Activated CD4-positive, alpha-beta T cell treated with anti-CD3 and anti-CD28 coated beads, Interleukin-2, Interleukin-6, amounts not matched to agents 100 ng/mL and 50 ng/mL, durations not matched to agents 16 hours and 8 hours (primary cell): ENCODE measurements at places on chromosomes 2 and 18.

GRCh38 chr2:119702918-119703401 is 24.0 kb downstream of the TMEM177 start:
- DNase-seq = peak; percentile 80

- peak; percentile 73 for DNase-seq
Measured at GRCh38 chr18:63098018-63098981, 221.3 kb downstream of the BCL2 start.

GRCh38 chr2:30301551-30301950 is 70.2 kb downstream of the LBH start:
- no peak for DNase-seq

DNA sequence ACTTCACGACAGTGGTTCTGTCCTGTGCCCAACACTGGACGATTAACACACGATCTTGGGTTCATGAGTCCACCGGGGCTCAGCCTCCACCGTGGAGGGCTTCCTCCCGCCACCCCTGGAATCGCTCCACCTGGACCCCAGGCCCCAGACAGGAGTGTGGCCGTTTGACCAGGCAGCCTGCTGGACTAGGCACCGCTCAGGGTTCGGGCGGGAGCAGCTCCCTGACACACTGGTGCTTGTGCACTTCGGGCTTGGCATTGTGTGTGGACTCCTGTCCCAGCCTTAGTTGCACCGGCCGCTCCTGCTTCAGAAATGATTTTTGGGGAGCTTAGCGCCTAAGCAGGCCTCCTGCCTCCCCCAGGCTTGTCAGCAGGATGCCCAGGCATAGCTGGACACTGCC is 617.4 kb upstream of the SALL3 start:
- no peak for DNase-seq

DNA sequence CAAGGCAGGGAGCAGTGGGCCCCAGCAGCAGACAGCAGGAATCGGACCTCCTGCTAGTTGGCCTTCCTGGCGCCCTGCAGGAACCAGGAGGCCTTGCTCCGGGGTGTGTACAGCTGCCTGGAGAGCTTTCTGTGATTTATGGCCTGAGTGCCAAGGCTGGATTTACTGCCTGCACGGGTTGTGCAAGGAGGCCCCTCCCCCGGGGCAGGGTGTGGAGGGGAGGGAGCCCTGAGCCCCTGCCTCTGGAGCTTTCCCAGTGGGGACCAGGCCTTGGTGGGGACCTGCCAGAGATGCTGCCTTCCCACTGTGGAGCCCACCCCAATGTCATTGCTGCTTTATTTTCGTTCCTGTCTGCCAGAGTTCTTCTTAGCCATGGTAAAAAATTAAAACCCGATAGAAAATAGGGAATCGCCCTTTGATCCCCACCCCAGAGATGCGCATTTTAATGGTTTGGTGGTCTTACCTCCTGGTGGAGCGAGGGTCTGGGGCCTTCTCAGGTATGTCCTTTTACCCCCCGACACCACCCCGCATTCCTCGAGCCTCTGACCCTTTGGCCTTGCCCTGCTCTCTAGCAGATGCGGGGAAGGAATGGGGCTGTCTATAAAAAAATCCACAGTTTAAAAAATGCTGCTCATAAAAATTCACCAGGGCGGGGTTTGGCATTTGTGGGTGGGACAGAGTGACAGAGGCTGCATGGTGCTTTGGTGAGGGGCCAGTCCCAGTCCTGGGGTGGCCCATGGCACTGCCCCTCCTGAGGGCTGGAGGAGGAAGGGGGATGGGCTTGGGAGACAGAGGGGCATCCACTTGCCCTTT is 6.9 kb upstream of the RALB start:
- no peak for DNase-seq

DNA sequence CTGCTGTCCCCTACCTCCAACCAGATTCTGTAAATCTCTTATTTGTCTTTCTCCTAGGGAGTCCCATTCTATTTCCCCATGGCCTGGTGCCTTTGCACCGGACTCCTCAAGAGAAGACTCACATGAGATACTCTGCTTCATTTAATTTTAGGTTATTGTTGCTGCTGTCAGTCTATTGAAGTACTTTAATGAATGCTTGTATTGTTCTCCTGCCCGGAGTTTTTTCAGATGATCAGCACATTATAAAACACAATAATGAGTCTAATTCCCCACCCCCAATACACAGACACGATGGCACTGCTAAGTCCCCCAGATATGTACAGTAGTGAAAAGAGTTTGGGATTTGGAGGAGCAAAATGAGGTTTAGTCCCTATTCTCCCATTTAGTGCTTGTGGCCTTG is 58.9 kb downstream of the HAUS1 start:
- no peak for DNase-seq

DNA sequence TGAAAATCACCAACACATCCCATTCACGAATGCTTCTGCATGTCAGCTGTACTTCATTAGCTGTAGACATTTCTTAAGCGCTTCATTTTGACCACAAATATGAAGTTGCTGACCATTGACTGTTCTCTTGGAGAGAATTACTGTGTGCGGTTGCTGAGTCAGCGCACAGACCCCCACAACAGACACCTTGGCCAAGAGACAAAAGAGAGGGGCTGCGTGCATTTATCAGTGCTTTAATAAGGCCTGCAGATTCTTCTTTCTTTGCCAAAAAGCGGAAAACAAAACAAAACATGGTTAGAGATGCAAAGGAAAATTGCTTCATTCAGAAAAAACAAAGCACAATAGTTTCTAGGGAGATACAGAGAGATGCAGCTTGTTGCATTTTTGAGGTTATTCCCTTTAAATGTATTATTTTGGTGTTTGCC is 174.7 kb downstream of the ACKR3 start:
- DNase-seq = no peak

- no peak for DNase-seq
Measured at GRCh38 chr2:5164776-5165525, 527.2 kb upstream of the SOX11 start.

DNA sequence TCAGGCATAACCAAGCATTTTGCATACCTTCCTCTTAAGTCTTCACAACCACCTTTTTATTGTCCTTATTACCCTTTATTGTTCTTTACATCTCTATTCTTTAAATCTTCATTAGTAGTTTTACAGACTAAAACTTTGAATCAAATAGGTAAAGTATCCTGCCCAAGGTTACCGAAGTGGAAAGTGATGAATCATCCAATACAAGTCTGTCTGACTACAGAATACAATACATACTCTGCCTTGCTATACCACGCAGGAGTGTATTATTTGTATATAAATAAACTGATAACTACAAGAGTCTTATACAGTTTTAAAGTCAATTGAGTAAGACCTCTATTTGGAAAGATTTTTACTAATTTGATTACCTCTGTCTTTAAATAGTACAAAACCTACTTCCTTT is 196.0 kb downstream of the ZEB2 start:
- DNase-seq = peak; percentile 51

DNA sequence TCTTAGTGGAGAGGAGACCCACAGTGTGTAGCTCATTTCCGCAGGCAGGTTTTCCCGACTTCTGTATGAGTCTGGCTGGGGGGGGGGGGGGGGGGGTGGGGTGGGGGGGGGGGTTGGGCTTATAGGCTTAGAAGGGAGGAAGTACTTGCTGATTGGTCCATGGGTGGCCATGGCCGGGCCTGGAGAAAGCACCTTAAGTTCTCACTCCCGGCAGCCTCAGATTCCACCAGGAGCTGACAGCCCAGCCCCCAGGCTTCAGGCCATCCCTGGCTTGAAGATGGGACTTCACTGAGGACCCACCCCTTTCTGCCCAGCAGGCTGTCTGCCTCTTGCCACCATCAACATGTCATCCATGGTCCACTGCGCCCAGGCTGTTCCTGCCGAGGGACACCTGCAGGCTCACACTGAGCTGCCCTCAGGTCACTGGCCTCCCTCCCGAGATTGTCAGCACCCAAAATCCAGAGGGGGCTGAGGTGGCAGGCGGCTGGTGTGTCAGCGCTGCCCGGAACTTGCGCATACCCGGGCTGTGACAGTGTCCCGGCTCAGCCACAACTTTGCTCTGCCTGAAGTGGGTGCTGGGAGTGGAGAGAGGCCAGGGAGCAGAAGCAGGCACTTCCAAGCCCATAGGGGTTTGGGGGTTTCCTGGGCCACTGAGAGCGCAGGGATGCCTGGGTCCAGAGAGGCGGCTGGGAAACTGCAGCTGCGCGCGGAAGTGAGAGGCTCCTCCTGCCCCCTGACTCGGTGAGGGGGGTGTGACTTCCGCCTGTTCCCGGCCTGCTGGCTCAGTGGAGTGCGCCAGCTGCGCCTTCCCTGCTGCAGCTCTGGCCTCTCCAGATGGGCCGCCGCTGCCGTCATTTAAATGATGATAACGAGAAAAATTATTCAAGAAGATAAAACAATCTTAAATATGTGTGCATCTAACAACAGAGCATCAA is 256.1 kb downstream of the RPRM start:
- no peak for DNase-seq

DNA sequence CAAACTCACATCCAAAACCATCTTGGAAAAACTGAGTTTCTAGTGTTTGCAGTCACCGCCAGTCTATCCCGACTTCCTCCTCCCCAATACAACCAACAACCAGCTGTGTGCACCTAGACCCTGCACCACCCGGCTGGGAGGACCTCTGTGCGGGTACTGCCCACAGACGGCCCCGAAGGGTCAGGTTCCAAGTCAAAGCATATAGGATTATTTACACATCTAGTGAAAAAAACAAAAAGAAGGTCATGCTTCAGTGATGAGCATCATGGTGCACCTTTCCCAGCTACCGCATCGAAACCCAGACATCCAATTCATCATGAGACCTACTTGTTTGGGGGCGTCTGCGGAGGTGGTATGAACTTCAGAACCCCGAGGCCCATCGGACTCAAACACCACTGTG is 124.8 kb downstream of the ZNF516 start:
- DNase-seq = no peak

DNA sequence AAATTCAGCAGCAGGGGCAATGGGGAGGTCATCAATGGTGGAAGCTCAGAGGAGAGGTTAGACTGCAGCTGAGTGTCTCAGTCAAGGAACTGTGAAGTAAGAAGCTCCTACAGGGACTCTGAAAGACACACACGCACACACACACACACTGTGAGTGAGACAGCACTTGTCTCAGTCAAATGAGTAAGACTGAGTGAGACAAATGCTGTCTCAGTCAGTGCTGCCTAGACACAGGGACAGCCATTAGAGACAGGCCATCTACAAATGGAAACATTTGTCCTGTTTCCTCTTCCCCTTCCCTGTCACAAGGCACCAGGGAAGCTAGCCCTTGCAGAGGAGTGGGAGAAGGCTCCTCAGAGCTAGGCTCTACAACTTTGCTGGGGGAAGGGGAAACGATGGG is 577.4 kb upstream of the GCFC2 start:
- DNase-seq = no peak

GRCh38 chr18:79962835-79963657 is 1.4 kb upstream of the HSBP1L1 start:
- DNase-seq = peak; percentile 85

- DNase-seq = no peak
Measured at GRCh38 chr2:48479915-48480314, 50.0 kb upstream of the STON1 start.

- DNase-seq = no peak
Measured at GRCh38 chr2:61363580-61363979, 107.3 kb downstream of the USP34 start.

- no peak for DNase-seq
Measured at GRCh38 chr2:44246436-44246835, 28.8 kb upstream of the SLC3A1 start.

DNA sequence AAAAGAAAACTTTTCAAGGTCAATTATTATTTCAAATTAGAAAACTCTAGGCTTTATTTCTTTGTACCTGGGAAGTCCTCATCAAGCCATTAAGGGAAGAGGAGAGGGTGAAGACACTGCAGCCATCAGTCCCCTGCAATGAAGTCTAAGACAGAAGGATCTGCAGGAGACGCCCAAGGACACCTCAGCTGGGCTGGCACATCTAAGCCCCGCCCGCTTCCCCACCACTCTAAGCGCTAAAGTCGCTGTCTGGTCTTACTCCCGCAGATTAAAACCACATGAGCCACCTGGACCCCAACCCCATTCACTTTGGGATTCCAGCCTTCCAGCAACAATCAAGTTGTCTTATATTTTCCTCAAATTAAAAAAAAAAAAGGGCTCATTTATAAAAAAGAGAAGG is 104.4 kb downstream of the AFF3 start:
- DNase-seq = no peak

DNA sequence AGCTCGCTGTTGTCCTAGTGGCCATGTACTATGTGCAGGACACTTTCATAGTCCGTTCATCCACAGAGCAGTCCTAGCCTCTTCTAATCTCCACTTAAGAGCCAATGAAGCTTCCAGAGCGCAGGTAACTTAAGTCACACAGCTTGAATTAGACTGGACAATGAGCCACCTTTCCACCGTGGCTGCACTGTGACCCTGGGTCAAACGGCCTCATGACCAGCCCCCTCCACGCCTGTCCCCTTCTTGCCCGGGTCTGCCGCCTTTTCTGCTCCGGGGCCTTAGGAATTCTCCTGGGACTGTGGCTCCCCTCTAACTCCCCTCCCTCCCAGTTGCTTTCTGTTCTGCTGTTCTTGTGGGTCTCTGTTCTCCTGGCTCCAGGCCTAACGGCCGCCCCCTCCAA is 8.4 kb upstream of the PRKCE start:
- DNase-seq = no peak

- peak; percentile 33 for DNase-seq
Measured at GRCh38 chr2:118046634-118047210, 32.9 kb upstream of the CCDC93 start.

- DNase-seq = no peak
Measured at GRCh38 chr2:74291218-74291544, 52.0 kb downstream of the SLC4A5 start.

DNA sequence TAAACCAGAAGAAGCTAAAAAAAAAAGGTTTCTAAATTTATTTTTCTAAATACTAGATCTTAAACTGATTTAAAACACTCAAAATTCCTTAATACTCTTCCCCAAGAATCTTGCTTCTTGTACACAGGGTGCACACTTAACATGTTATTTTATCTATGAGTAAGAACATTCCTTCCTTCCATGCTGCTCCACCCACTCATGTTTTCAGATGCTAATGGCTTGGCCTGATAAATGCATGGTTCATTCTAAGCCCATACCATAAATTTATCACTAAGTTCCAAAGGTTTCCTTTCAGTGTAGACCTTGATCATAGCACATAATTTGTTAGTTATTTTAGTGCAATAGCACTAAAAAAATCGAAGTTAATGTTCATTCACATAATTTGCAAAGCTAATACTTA is 8.1 kb downstream of the FBXO48 start:
- DNase-seq = no peak

DNA sequence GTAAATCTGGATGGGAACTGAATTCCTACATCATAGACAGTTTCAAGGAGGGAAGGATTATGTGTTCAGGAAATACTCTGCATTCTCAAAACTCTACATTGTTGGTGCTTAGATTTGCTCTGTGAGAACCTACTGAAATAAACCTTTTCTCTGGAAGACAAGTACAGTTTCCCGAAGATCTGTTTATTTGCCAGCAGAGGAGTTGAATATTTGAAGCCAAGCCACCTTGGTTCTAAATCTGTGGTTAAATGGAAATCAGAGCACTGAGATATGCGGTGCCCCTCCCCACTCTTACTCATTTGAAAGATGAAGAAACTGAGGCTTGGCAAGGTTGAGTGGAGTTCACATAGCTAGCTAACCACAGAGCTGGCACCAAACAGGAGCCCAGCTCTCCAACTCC is 146.3 kb upstream of the CTAGE1 start:
- DNase-seq = no peak
